ENCODE measurements at places on chromosomes 5 and 9.

DNA sequence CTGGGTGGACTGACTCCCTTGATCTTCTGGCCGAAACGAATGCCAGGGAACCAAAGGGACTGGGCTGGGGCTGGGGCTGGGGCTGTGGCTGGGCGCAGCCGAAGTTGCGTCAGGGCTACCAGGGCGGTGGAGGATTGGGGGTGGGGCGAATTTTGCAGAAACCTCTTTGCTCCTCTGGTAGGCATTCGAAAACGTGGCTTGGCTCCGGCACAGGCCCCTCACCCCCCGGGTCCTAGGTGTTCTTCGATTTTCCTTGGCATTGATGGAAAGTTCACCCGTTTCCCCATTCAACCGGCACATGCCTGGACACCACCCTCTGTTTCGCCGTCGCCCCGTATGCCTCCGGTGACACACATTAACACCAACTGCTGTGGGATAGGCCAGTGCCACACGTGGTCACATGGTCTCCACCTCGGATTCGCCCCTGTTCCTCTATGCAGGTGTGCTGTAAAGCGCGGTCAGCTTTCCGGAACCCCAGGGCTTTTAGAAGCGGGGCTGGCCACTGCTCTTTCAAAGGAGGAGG lies 477.1 kb downstream of the SPATA31A7 start:
- no peak for DNase-seq

DNA sequence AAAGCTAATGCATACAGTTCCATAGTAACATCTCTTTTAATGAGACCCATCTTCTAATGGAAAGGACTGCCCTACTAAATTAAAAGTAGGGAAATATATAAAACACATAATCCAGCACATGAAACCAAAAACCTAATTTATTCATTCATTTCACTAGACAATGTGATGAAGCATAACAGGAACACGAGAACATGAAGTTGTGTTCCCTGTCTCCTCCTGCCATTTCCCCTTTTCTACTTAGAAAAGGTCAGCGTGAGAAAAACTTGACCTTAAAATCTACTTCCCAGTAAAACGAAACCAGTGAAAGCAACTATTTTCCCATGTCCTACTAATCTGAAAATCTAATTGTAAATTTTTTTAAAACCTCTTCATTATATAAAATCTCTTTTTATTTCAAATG lies 847.5 kb downstream of the TLE1 start:
- no peak for DNase-seq

DNA sequence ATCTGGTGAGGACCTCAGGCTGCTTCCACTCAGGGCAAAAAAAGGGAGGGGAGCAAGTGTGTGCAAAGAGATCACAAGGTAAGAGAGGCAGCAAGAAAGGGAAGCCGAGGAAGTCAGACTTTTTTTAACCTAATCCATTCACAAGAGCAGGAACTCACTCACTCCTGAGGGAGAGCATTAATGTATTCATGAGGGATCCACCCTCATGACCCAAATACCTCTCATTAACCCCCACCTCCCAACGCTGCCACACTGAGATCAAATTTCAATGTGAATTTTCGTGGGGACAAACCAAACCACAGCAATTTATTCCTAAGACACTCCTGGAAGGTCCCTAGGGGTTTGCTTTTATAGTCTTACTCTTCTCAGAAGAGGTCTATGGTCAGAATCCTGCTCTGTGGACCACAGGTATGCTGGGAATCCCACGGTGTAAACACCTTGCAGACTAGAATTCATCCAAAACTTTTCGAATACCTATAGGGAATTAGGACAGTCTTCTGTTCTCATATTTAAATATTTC lies 108.7 kb downstream of the HSD17B3 start:
- DNase-seq, result no peak

DNA sequence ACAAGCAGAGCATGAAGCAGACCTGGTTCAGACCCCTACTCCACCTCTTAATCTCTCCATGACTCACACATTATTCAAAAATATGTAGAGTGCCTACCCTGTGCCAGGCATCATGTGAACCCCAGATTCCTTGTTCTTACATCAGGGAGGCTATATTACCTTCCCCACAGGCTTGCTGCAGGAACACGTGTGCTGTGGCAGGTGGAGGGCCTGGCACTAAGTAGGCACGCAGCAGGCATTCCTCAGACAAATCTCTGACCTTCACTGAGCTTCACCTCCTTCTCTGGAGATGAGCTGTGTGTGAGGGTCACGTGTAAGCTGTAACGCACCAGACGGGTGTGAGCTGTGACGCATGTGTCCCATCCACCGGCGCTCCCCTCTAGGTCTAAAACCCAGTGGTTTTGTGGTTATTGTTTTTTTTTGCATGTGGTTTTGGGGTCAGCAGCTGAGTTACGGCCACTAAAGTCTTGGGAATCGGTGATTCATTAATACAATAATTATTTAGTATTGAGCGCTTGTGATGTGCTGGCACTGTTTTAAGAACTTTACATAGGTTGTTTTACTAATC lies 30.3 kb downstream of the ANGPTL2 start:
- no peak for DNase-seq

DNA sequence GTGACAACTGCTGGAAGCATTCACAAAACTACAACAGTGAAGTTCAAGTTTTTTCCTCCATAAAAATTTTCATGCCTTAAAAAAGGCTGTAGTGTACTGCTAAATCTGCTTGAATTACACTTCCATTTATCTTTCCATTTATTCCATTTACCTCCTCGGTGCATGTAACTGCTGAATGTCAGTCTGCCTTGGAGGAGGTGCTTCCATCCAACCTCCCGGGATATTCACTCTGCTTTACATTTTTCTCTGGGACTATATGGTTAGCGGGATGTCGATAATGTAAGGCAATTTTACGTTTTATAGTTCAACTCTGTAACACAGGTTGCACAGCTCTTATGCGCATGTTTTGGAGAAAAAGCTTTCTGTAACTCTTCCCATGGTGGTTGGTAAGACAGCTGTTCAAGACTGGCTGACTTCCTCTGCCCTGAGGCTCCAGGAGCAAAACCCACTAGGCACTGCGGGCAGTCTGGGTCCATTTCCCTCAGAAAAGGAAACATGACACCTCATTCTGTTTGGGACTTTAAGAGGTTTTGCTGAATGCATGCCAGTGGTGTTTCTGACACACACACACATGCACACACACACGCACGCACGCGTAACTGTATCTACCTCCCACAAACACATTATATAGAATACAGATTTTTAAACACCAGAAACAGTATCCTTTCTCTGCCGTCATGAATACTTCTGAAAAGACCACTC lies 66.1 kb downstream of the SPTLC1 start:
- DNase-seq, result no peak

DNA sequence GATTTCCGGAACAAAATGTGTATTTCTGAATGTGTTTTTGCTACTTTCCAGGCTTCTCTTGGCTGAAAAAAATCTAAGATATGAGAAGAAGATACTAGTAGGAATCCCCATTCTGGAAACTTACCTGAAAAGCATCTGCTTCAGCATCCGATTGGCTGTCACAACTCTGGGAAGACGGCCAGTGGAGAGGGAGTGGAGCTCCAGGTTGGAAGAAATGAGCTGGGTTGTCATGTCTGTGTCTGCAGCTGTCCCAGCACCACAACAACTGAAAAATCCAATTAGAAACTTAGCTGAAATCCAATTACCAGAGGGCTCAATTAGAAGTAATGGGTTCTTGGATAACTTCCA lies 3.0 kb downstream of the PSMB7 start:
- no peak for DNase-seq

GRCh38 chr9:127835991-127836516 lies 18.4 kb downstream of the ENG start:
- no peak for DNase-seq

DNA sequence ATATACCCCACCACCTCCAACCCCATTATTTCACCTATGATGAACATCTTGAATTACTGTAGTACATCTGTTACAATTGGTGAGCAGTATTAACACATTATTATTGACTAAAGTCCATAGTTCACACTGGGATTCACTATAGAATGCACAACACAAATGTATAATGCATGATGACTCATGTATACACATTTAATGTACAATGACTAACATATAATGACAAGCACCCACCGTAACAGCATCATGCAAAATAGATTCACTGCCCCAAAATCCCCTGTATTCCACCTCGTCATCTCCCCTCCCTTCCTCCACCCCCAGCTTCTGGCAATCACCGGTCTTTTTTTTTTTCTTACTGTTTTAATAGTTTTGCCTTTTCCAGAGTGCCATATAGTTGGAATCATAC lies 47.1 kb upstream of the NEK6 start:
- no peak for DNase-seq

GRCh38 chr9:22103685-22104575 lies 94.8 kb upstream of the CDKN2B start:
- DNase-seq, result no peak

DNA sequence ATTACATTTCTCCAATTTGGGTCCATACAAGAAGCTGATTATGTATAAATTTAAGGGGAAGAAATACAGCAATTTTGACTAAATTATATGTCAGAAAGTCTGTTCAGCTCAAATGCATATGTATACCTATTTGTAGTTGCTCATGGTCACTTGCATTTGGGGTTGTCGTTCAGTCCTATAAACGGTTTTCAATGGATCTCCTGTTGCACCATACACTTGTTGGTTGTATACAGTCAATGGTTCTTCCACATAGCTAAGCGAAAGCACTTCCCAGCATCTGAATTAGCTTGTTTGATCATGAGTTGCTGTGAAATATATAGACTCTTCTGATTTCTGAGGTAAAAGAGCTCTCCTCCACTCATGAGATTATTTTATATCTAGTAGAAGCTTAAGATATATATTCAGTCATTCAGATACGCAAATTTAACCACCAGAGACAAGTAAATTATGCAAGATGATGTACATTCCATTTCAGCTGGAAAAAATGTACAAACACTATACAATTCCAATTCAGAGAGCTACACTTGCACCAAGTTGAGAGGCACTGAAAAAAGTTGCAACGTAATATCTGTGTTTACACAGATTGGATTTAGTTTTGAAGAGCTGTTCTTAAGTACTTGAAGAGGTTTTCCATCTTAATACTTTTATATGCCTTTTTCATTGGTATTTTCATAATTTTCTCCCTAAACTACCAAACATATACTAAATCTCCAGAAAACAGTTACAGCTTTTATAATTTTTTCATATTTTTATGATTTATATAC lies 64.4 kb upstream of the POU5F2 start:
- DNase-seq, result no peak

- DNase-seq, result no peak
Observed at GRCh38 chr5:178535299-178536175, 54.7 kb downstream of the COL23A1 start.

DNA sequence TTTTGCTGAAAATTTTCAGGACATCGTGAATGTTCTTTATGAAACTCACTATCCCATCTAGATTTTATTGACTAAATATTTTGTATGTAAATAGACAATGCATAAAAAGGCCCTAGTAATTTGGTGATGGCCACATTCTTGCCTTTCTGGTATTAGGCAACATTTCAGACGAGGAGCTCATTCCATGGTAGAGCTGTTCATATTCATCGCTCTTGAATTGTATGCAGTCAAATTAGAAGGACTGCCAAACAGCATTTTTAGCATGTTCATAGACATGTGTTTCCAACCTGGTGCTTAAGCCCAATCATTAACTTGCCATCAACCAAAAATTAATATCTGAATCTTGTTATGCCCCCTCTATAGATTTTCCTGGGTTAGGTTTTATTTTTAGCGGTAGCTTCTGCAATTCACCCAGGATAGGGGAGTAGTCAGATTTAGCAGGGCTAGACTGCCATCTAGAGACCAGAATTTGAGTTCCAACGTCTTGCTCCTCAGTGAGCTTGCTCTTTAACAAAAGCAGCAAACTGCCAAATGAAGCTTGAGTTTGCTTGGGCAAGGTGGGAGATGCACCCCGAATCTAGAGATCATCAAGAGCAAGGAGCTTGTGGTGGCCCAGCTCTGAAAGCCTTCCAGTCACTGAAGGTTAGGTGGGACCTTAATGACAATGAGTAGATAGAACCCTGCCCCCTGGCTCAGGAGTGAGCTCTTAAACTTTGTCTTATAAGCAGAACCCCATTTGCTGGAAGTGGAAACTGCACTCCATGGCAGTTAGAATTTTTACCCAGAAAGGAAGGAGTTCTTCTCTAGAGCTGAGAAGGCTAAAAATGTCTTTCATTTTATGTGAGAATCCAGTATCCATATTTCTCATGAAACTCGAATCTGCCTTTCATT lies 456.2 kb downstream of the RASEF start:
- no peak for DNase-seq

- no peak for DNase-seq
Observed at GRCh38 chr5:78339617-78340436, 20.6 kb upstream of the SCAMP1 start.

GRCh38 chr5:36298552-36298951 lies 3.1 kb downstream of the RANBP3L start:
- no peak for DNase-seq

GRCh38 chr5:14552017-14552416 lies 29.6 kb upstream of the OTULINL start:
- no peak for DNase-seq

GRCh38 chr5:151924564-151925301 lies at the start of gene GLRA1:
Gene GLRA1, minus strand, starts transcription at chr5:151924851. Its CDS starts 302 bp downstream, at chr5:151924549.
- peak; percentile 39 for DNase-seq

GRCh38 chr5:83095957-83096539 lies 18.7 kb downstream of the XRCC4 start:
- no peak for DNase-seq

DNA sequence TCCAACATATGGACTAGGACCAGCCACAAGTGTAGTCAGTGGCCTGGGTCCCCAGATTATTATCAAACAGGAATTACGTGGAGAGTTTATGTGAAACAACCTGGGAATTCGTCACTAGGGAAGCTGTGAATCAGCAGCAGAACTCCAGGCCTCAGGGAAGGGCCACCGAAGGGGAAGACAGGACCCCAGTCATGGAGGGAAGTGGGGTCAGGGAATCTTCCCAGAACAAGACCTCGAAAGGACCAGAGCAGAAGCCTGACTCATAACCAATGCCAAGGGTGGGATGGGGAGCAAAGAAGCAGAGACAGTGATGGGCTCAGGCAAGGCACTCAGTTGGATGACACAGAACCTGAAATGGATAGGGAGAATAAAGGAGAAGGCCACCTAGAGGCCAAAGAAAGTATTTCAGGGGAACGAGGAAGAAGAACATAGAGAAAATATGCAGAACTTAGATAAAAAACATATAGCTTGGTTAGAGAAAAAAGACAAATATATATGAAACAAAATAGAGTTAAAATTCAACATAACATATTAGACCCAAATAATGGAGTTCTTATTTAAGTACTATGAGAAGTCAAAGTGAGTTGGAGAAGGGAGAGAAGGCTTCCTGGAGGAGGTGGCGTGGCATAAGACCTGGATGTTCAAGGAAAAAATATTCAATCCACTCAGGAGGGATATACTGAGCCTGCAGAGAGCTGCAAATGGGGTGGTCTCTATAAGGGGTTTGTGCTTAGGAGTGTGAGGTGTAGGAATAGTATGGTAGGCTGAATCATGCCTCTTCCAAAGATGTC lies 66.7 kb upstream of the CAST start:
- DNase-seq, result no peak

DNA sequence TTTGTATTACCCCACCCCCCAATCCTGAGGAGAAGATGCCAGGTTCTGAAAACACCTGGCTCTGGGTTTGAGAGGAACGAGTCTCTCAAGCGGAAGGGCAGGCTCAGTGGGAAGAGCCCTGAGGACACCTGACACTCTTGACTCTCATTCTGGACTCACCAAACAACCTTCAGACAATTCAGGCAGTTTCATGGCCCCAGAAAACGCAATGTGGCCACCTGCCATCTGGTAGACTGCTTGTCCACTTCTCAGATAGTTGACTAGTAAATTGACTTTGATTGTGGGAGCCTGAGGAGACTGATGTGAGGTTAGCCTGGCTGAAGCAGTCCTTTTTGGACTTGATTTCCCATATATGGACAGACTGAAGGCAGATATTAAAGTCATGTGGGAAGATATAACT lies 117.5 kb upstream of the FSTL4 start:
- DNase-seq, result no peak
